ENCODE measurements at places on chromosomes 4 and X.

GRCh38 chr4:14157262-14157661 is 529.7 kb upstream of the BOD1L1 start:
- DNase-seq: no peak

- DNase-seq: no peak
Observed at GRCh38 chr4:67785528-67785927, 31.3 kb upstream of the GNRHR start.

DNA sequence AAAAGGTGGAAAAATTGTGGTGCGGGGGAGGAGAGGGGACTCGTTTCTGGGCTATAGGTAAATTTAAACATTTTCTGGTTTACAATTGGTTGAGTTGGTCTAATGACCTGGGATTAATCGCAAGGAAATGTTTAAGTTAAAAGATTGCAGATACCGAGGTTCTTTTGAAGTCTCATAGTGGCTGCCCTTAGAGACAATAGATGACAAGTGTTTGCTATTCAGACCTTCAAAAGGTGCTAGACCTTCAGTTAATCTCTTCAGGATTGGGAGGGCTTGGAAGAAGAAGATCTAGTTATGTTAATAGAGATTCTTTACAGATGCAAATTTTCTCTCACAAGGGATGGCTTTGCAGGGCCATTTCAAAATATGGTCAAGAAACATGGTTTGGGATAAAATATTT is 2286.1 kb upstream of the AGA start:
- no peak for DNase-seq

DNA sequence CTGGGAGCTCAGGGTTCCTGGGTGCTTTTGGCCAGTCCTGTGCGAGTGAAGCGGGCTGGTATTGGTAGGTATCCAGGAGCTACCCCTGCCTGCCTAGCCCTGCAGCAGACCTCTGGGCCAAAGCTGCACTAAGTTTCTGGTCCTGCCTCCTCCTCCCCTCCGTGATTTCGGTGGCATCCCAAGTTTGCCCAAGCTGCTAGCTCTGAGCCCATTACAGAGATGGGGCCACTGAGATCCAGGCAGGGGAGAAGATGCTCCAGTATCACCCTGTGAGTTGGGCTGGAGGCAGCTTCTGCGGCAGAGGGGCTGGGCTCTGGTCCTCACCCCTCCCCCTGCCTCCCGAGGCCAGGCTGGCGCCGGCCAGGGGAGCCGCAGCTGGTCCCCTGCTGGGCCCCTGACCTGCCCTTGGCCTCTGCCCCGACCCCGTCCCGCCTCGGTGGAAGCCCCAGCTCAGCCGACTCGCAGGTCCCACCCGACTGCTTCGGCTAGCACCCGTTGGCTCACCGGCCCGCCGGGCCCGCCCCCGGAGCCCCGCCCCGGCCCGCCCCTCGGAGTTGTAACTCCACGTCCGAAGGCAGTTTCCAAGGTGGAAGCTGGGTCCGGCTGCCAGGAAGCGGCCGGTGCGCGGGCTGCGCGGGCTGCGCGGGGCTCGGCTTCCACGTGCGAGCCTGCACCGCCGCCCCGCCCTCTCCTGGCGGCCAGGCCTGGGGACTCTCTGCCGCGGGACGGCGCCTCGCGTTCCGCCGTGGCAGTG is at the start of gene DUSP9:
Gene DUSP9 (plus strand): TSS at position 584 of the 754 bp plus-strand sequence. CDS start 751 bp downstream, outside the sequence.
- DNase-seq: no peak

GRCh38 chr4:94813221-94813620 is 55.5 kb downstream of the BMPR1B start:
- no peak for DNase-seq

GRCh38 chr4:94540476-94540875 is 88.7 kb downstream of the PDLIM5 start:
- DNase-seq: no peak

DNA sequence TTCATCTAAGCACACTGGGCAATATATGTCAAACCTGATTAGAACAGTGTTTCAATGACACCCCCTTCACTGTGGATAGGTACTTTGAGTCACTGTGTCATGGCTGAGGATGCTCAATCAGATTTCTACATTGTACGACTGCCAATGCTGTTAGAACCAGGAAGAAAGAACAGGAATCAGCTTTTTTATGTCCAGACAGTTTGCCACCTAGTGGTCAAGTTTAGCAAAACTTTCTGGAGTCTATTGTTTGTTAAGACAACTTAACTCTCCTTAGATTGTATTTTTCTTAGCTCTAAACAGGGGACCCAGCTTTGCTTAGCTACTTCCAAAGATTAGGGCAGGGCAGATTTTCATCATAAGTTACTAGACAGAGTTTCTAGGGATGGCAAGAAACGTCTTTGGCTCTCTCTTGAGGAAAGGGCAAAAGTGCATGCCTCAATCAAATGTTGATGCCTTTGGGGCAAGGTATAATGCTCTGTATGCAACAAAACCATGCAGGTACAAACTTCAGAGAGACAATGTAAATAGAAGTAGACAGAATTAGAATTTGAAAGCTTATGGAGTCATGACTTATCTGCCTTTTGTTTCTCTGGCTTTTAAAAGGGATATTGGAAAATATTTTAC is 40.5 kb upstream of the BMP3 start:
- no peak for DNase-seq

- no peak for DNase-seq
Observed at GRCh38 chr4:87270144-87270543, 49.7 kb upstream of the KLHL8 start.

DNA sequence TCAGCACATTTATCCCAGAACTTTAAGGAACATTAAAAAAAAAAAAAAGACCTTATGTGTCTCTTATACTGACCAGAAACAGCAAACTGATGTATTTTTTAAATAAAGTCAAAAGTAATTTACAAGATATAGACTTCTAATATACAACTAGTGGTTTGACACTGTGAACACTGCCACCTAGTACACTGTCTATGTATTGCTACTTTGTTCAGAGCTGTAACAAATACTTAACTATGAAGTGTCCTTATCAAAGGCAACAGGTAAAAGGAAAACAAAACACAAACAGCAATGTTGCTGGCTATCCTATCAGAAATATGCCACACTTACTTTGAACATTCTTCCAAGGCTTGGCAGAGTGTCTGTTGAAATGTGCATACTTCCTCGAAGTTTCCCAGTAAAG is 60.4 kb downstream of the CD40LG start:
- DNase-seq: no peak
